Activated naive CD4-positive, alpha-beta T cell treated with anti-CD3 and anti-CD28 coated beads, Interleukin-2, amount 50 U/mL, for 72 hours (primary cell): ENCODE measurements at places on chromosomes 12 and 14. TPM values are rescaled to one million over a fixed set of nuclear protein-coding genes. Genes with fewer than 3 reads are reported as not detected.

The SLC5A8 gene
- not detected for total RNA-seq

The MYH6 gene
- 0.60 TPM for total RNA-seq

DNA sequence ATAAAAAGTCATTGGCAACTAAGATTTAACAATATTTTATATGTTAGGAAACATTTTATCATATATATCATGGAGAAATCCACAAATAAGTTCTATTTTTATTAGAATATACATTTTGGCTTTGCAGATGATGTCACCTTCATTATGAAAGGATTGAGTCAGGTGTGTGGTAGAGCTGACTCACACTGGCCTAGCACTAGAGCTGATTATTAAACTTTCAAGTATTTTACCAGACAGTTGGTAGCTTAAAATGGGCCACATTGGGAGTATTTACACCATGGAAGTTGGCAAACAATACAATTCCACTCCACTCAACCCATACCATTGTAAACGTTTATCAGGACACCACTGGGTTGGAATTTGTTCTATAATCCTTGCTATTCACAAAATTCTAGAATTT lies 1036.6 kb downstream of the TRHDE start:
- DNase-seq = no peak

DNA sequence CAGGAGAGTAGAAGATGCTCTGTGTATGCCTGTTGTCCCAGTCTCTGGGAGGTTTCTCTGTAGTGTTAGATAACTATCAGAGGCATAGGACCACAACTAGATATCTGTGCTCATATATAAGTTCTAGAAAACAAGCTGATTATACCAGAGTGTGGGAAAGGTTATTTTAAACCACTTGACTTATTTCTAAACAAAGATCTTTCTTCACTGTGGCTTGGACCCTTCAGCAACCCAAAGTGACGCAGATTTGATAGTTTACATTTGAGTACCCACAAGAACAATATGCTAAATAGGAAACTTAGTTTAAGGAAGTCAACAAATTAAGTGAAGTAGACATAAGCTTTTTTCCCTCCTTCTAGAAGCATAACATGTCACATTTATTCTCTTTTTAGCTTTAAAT lies 41.3 kb downstream of the RIC8B start:
- no peak for DNase-seq

- no peak for DNase-seq
Observed at GRCh38 chr12:65643595-65644386, 180.5 kb upstream of the HMGA2 start.

DNA sequence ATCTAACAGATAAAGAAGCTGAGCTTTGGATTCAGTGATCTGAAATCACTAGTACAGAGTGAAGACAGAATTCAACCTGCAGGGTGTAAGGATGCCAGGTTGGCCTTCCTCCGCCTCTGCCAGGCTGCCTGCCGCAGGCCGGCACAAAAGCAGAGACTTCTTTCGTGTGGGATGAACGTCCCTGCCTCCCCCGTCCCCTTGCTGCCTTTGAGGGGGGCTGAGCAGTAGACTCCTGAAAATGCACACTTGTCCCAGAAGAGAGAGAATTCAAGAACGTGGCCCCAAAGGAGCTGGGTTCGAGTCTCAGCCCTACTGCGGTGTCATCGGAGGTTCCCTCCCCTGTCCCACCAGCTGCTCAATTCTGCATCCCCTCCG lies 154.3 kb downstream of the BCL11B start:
- no peak for DNase-seq

The CCDC184 gene
- total RNA-seq = 0.25 TPM

The NTN4 gene
- total RNA-seq = not detected

GRCh38 chr12:59298296-59298695 lies 297.5 kb upstream of the SLC16A7 start:
- no peak for DNase-seq

The TAC3 gene
- total RNA-seq = 1.7 TPM

DNA sequence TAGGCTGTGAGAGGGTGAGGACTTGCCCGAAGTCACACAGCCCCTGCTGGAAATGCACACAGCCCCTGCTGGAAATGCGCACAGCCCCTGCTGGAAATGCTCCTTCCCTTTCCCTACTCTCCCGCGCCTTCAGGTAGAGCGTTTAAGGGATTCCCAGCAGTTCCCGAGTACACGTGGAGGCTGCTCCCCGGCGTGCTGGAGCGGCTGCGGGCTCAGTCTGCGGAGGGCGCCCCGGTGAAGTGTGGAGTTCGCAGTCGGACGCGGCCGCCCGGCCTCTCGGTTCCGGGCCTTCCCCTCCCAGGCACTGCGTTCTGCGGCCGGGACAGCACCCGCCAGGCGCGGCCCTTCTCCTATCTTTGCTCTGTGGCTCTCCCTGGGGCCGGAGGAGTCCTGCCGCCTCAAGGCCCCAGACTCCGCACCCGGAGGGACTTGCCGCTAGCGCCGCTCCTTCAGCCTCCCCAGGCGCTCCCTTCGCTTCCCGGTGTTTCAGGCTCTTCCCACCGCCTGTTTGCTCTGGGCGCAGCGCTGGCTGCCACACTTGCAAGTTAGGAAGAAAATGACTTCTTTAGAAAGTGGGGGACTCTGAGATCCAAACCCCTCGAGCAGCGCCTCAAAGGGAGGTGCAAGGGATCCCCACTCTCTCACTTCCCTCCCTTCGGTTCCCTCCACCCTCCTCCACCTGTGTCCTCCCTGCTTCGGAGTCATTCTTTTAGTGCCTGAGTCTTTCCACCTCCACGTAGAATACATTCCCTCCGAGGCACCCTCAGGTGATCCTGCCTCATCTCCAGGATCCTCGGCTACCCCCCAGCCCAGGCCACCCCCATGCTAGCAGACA lies 8.3 kb upstream of the TBX5 start:
- DNase-seq = no peak

The RGS6 gene
- total RNA-seq = 0.61 TPM
